ENCODE measurements at places on chromosomes 16 and 17.

DNA sequence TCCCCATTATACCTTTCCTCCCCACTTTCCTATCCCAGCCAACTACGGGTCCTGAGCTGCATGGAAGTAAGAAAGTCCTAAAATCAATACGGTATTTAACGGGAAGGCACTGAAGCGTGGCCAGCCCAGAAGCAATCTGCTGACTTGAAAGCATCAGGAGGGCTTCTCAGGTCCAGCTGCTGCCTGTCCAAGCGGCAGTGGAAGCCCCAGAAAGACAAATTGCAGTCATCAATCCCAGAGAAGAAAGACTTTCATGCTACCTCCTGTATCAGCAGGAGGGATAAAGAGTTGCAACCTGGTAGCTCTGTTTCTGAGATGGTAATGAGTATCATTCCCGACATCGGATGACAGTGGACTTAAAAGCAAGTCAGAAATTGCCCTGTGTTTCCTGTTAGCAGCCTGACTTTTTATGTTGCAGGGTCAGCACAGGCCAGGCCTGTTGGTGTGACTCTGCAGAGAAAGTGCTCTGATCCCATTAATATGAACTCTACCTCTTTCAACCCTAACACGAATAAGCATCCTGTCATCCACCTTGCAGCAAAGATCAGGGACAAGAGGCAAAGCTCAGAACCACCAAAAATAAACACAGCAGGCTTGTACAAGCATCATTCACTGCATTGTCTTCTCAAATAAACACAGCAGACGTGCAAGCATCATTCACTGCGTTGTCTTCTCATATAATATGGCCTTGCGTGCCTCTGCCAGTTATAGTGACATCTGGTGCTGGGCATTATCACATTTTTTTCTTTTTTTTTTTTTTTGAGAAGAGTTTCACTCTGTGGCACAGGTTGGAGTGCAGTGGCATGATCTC is 358.6 kb upstream of the CDH11 start:
- H3K27me3 ChIP-seq: no peaks in the 10 kb centered on the region
- no peak overlapping the region for H3K4me3 ChIP-seq
- no peak overlapping the region for H3K27ac ChIP-seq
- peaks cover 15% of the 10 kb centered on the region for H3K4me1 ChIP-seq
- H3K36me3 ChIP-seq: no peaks in the 10 kb centered on the region

GRCh38 chr16:10669791-10670190 is 24.9 kb downstream of the TEKT5 start:
- no peak for DNase-seq
- no peaks in the 10 kb centered on the region for H3K27me3 ChIP-seq
- no peak overlapping the region for H3K4me3 ChIP-seq
- H3K4me1 ChIP-seq: no peaks in the 10 kb centered on the region

DNA sequence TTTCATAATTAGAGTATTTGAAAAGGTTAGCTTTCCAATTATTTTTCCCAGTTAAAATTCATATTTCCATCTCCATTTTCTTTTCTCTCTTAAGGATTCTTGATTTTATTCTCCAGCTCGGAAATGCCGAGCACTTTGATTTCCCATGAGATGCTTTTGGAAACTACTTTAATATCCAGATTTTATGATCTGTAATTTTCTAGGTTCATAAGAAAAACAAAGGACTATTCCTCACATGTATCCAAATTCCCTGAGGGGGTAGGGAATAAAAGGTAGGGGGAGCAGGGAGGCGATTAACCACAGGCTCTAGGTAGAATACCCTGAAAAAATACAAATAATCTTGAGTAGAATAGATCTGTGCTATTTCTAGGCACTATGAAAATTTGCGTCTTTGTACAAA is 938 bp downstream of the RNF43 start:
- peak overlapping the region; percentile 97 for H3K27ac ChIP-seq
- H3K4me1 ChIP-seq: peaks cover 51% of the 10 kb centered on the region
- H3K4me3 ChIP-seq: peak overlapping the region; percentile 92
- H3K27me3 ChIP-seq: no peaks in the 10 kb centered on the region

- peaks cover 14% of the 10 kb centered on the region for H3K4me1 ChIP-seq
- peak within 1 kb of the TSS; percentile 58 for H3K4me3 ChIP-seq
- peak within 1 kb of the TSS; percentile 59 for H3K27ac ChIP-seq
- no peaks in the 10 kb centered on the region for H3K36me3 ChIP-seq
Observed at GRCh38 chr16:28609631-28610594, at the start of gene SULT1A1. Gene SULT1A1, minus strand, starts transcription at chr16:28610044. Its CDS starts 1,189 bp downstream, at chr16:28608855.

- H3K27ac ChIP-seq: no peak overlapping the region
- no peaks in the 10 kb centered on the region for H3K36me3 ChIP-seq
- peaks cover 11% of the 10 kb centered on the region for H3K4me1 ChIP-seq
- no peaks in the 10 kb centered on the region for H3K27me3 ChIP-seq
Observed at GRCh38 chr17:48954300-48954755, 9.7 kb upstream of the SNF8 start.

- H3K27me3 ChIP-seq: peaks cover 18% of the 10 kb centered on the region
- no peaks in the 10 kb centered on the region for H3K36me3 ChIP-seq
- H3K4me1 ChIP-seq: peaks cover 12% of the 10 kb centered on the region
- H3K27ac ChIP-seq: no peak overlapping the region
Observed at GRCh38 chr16:78362524-78363135, 263.2 kb downstream of the WWOX start.

GRCh38 chr17:57629886-57630285 is 115.2 kb downstream of the CCDC182 start:
- DNase-seq: no peak
- no peak overlapping the region for H3K4me3 ChIP-seq
- H3K27ac ChIP-seq: no peak overlapping the region
- H3K27me3 ChIP-seq: no peaks in the 10 kb centered on the region
- peaks cover 41% of the 10 kb centered on the region for H3K36me3 ChIP-seq

GRCh38 chr16:77077256-77077922 is 113.6 kb upstream of the MON1B start:
- H3K4me3 ChIP-seq: no peak overlapping the region
- H3K36me3 ChIP-seq: no peaks in the 10 kb centered on the region
- DNase-seq: no peak

- H3K27ac ChIP-seq: no peak overlapping the region
- DNase-seq: no peak
- H3K4me3 ChIP-seq: no peak overlapping the region
- H3K36me3 ChIP-seq: peaks cover 25% of the 10 kb centered on the region
- H3K27me3 ChIP-seq: no peaks in the 10 kb centered on the region
Observed at GRCh38 chr17:42346481-42346880, 41.8 kb downstream of the STAT3 start.

DNA sequence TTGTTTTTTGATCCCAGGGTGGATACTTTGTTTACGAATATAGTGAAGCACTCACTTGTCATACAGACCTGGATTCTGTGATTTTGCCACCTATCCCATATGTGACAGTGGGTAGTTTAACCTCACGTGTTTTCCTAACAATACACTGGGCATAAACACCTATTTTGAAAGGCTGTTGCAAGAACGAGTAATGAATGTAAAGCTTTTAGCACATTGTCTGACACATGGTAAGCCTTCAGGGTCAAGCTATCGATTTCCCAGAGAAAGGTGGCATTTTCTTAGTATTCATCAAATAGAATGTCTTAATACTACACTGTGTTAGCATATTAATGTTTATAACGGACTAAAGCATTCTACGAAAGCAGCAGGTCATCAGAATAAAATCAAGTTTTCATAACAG is 1.9 kb downstream of the CHTF8 start:
- H3K27ac ChIP-seq: no peak overlapping the region
- peak overlapping the region; percentile 88 for H3K4me3 ChIP-seq

DNA sequence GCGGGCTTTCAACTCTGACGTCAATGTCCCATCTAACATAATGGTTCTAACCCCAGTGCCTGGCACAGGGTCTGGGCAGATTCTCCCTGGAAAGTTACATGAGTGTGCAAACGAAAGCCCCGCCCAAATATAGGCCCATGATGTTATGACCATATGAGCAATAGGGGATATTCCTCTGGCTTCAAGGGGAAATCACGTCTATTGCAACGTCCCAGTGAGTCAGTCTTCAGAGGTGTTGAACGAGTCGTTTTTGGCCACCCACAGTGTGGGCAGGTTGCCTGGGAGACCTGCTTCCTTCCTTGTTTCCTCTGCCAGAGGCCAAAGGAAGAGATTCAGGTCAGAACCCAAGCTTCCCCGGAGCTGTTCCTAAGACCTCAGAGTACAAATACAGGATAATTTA is 30.3 kb downstream of the PIK3R5 start:
- no peak overlapping the region for H3K4me3 ChIP-seq
- DNase-seq: no peak
- no peaks in the 10 kb centered on the region for H3K36me3 ChIP-seq
- peaks cover 54% of the 10 kb centered on the region for H3K27me3 ChIP-seq
- H3K4me1 ChIP-seq: no peaks in the 10 kb centered on the region

DNA sequence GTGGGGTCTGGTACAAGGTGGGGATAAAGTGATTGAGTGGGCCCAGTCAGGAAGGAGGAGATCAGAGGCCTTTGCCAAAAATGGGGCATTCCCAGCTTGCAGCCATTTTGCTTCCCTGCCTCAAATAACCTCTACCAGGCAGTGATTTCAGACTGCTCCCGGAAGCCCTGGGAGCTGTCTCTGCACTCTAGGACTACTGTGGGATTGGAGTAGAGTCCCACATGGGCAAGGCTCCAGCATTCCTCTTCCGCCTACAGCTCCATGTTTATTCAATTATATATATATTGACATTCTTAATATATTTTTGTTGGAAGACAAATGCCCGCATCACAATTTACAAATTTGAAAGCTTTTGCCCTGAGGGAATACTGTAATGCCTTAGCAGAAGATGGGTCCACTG is 13.5 kb downstream of the SUPT6H start:
- H3K27ac ChIP-seq: no peak overlapping the region
- H3K36me3 ChIP-seq: peaks cover 57% of the 10 kb centered on the region
- DNase-seq: no peak
- H3K4me1 ChIP-seq: no peaks in the 10 kb centered on the region

- no peak for DNase-seq
- no peaks in the 10 kb centered on the region for H3K36me3 ChIP-seq
- peaks cover 53% of the 10 kb centered on the region for H3K4me1 ChIP-seq
- H3K4me3 ChIP-seq: no peak overlapping the region
- H3K27me3 ChIP-seq: no peaks in the 10 kb centered on the region
- peak overlapping the region; percentile 73 for H3K27ac ChIP-seq
Observed at GRCh38 chr16:89357055-89357816, 133.1 kb downstream of the ANKRD11 start.

GRCh38 chr16:20289571-20289970 is 37.7 kb downstream of the GP2 start:
- H3K36me3 ChIP-seq: no peaks in the 10 kb centered on the region
- no peak overlapping the region for H3K4me3 ChIP-seq
- H3K27me3 ChIP-seq: peaks cover 24% of the 10 kb centered on the region
- H3K27ac ChIP-seq: no peak overlapping the region
- H3K4me1 ChIP-seq: no peaks in the 10 kb centered on the region
- DNase-seq: no peak

GRCh38 chr17:47806913-47807255 is 14.7 kb downstream of the OSBPL7 start:
- peaks cover 9% of the 10 kb centered on the region for H3K36me3 ChIP-seq
- no peak for DNase-seq
- peaks cover 22% of the 10 kb centered on the region for H3K27me3 ChIP-seq

DNA sequence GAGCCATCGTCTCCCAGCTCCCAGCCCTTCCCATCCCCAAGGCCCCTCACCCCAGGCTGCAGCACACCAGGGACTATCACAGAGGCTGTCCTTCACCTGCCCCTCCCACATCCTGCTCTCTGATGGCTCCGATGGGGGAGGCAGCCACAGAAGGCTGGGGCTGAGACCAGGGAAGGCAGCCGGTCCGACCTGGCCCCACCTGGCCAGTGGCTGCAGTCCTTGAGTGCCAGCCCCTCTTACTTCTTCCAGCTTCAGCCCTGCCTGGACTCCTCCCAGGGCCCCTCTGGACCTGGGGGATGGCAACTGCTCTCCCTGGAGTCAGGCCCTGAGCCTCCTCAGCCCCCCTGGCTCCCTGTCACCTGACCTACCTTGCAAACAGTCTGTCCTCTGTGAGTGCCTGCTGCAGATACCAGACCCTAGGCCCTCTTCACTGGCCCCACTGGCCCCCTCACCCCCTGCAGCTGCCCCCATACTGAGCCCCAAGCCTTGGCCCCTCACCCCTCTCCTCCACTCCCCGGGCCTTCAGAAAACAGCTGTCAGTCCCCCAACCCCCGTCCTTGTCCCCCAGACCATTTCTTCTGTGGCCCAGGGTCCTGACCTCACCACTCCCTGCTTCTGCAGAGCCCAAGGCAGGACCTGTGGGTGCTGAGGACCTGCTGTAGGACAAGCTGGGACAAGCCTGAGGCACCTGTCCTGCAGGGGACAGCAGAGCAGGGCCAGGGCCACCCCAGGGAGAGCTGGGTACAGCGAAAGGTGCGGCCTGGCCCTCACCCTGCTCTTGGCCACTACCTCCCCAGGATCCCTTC is 12.6 kb upstream of the SRRM2 start:
- no peak for DNase-seq
- no peak overlapping the region for H3K4me3 ChIP-seq
- no peaks in the 10 kb centered on the region for H3K27me3 ChIP-seq
- H3K4me1 ChIP-seq: peaks cover 13% of the 10 kb centered on the region

GRCh38 chr16:85899444-85899843 is 482 bp downstream of the IRF8 start:
- peak overlapping the region; percentile 71 for H3K4me3 ChIP-seq
- DNase-seq: no peak
- H3K4me1 ChIP-seq: peaks cover 14% of the 10 kb centered on the region
- H3K36me3 ChIP-seq: peaks cover under 1% of the 10 kb centered on the region
- H3K27ac ChIP-seq: no peak overlapping the region

DNA sequence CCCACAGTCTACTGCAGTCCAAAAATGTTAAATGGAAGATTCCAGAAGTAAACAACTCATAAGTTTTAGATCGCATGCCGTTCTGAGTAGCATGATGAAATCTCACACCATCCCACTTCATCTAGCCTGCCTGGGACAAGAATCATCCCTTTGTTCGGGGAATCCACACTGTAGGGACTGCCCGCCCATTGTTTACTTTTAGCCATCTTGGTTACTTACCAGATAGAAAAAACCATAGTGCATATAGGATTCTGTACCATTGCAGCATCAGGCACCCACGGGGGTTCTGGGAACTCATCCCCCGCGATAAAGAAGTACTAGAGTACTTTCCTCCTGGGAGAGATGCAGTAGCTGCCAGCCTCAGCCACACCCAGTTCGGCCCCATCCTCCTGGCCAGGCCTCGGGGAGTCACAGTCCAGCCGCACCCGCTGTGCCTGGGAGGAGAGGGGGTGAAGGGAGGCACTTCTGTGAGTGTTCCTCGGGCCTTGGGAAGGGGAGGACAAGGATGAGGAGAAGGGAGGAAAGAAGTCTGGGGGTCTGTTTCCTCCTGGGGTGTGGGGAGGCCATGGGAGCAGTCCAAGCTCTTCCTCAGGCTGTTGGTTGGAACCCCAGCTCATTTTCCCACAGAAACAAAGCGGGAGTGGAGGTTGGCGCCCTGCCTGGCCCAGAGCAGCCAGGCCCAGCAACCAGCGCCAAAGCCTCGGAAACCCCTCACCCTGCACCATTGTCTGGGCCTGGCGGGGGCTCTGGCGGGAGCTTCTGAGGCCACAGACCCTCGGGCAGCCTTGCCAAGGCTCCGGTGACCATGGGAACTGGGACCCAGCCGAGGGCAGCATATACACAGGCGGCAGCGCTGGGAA is 8.9 kb downstream of the TRIM47 start:
- DNase-seq: no peak
- H3K4me1 ChIP-seq: peaks cover 2% of the 10 kb centered on the region
- H3K4me3 ChIP-seq: no peak overlapping the region
- peaks cover 2% of the 10 kb centered on the region for H3K27me3 ChIP-seq
- no peaks in the 10 kb centered on the region for H3K36me3 ChIP-seq
- no peak overlapping the region for H3K27ac ChIP-seq

Data from mesothelial cell of epicardium (in vitro differentiated cells).